Activated T-cell treated with anti-CD3 and anti-CD28 coated beads, Interleukin-2, amount 50 U/mL, for 48 hours (primary cell): ENCODE measurements at places on chromosomes 13 and 19.

- no peak for DNase-seq
Observed at GRCh38 chr19:29320086-29320485, 107.1 kb upstream of the UQCRFS1 start.

DNA sequence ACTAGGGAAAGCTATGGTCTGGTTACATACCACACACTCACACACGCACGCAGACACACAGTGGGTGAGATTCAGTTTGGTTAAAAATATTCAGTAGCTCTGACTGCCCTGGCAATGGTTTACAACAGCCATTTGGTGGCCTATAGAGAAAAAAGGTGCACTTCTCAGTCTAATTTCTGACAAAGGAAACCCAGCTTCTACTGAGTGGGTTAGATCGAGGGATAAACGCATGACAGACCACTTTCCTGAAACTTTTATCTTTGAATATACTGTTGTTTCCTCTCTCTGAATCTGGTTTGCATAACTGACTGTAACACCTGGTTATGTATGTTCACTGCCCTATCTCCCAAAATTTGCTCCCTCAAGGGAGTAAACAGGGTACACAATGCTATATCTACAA lies 2.5 kb downstream of the LIG4 start:
- no peak for DNase-seq

DNA sequence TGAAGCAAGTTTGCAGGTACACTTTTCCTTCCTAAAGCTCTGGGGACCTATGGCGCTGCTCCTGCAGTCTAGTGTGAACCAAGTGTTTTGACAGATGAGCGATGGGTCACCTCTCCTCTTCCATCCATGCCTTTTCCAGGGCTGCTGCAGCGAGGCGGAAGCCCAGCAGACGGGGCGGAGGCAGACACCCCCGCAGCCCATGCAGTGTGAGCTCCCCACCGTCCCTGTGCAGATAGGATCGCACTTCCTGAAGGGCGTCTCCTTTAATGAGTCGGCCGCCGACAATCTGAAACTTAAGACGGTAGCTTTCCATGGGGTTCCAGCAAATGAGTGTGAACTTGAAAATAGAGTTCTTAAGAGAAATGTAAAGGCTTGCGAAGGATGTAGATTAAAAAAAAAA lies 37.1 kb upstream of the GPI start:
- no peak for DNase-seq

GRCh38 chr19:28656644-28657043 lies 556.3 kb downstream of the UQCRFS1 start:
- DNase-seq: no peak

GRCh38 chr13:99495466-99496183 lies 5.6 kb upstream of the TM9SF2 start:
- no peak for DNase-seq

- DNase-seq: peak; percentile 29
Observed at GRCh38 chr13:111049791-111050538, 65.1 kb upstream of the ARHGEF7 start.

DNA sequence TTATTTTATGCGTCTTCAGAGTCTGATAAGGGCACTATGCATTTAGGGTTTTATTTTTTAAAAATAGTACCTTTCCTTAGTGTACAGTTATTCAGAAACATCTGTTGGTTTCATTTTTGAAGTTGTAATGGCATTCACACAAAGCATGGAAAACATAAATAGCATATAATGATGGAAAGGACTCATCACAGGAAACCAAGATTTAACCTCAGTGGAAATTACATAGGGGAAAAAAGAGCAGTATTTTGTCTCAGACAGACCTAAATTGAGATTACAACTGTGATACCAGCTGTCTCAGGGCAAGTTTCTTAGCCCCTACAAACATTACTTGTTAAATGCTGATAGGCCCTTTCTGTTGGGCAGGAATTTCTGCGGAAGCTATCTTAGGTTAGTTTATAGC lies 57.2 kb downstream of the NHLRC3 start:
- DNase-seq: no peak

DNA sequence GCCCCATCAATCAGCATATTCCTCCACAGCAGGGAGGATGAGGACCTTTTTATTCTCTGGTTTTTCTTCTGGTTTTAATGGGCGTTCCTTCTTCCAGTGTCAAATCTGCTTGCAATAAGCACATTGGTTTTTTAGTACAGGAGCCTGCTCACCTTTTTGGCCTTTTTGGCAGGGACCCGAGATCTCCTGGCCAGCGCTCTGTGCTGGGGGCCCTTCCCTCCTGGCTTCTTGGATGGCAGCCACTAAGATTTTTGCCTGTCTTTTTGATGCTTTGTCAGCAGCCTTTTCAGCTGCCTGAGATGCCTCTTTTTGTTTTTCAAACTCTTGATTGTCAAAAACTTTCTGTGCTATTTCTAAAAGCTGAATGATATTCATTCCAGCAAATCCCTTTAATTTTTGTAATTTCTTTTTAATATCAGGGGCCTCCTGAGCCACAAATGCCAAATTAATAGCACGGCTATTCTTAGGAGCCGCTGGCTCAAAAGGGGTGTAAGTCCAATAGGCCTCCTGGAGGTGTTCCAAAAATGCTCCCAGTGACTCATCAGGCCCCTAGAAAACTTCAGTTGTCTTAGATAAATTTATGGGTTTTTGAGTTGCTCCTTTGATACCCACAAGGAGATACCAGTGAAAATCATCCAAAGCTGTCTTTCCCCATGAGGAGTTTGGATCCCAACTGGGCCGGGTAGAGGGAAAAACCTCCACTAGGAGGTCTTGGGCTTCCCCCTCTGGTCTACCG lies 73.0 kb downstream of the ZNF100 start:
- no peak for DNase-seq

- DNase-seq: no peak
Observed at GRCh38 chr13:30359991-30360390, 52.6 kb upstream of the KATNAL1 start.

DNA sequence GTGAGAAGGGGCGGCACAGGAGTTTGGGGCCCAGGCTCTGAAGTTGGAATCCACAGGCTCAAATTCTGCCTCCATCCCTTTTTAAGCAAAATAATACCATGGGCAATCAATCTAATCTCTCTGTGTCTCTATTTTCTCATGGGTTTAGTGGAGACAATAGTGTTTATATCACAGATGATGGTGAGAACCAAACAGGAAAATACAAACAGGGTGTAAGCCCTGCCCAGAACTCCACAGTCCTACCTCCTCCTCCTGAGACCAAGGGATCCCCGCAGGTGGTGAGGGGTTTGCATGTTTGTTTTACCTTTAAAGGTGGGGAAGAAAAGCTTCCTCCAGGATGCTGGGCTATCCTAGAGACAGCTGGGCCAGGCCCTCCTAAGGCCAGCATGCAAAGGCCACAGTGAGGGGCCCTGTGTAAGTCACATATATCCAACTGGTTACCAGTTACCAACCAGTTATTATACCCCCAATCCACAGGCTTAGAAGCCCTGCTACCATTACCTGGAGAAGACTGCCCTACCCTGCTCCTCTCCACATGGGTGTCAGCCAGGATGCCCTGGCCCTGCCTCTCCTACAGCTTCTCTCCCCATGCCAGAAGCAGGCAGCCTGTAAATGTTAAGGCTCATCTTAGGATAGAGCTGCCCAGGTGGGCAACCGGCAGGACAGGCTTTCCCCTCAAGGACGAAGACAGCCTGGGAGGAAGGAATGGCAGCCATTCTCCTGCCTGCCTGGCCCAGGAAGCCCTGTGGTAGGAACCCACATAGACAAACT lies 658.4 kb downstream of the UQCRFS1 start:
- DNase-seq: no peak

GRCh38 chr19:46784262-46785053 lies 3.9 kb downstream of the SLC1A5 start:
- peak; percentile 78 for DNase-seq

- no peak for DNase-seq
Observed at GRCh38 chr13:66312312-66313087, 917.6 kb downstream of the PCDH9 start.

GRCh38 chr13:98838776-98839175 lies 86.3 kb upstream of the SLC15A1 start:
- no peak for DNase-seq

DNA sequence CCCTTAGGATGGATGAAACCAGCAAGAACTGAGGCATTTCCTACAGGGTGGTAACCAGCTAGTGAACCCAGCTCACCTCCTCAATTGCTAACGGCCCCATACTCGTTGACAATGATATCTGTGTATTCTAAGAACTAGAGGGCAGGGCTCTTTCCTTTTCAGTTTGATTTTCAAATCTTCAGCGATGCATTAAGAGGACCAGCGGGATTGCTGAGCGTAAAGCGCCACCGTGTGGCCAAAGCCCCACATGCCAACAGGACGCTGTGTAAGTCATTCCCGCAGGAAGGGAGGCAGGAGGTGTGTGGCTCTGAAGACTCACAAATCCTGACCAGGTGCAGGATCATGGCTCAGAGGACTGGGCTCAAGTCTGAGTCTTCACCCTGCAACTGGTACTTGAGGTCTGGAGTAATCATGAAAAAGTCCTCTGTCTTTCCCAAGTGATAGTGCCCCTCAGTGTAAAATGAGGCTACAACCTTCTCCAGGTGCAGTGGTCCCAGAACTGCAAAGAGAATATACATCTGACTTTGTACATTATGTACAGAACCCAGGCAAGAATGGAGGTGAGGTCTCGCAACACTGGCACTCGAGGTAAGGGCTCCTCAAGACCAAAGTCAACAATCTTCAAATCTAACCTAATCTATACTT lies 40.9 kb downstream of the C13orf42 start:
- peak; percentile 83 for DNase-seq

DNA sequence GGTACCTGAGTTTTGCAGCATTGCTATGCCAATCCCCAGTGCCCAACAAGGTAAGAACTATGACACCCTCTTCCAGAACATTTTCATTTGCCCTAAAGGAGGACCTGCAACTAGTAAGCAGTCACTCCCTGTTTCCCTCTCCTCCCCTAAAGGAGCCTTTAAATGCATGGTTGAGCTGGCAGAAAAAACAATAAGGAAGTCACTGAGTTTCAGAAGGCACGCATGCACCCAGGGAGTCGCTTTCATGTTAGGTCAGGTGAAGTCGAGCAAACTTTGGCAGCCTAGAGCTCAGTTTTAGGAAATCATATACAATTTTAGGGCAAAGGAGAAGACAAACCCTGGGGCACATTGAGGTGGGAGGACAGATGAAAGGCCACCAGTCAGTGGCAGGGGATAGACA lies 11.8 kb downstream of the NLRP11 start:
- no peak for DNase-seq

- no peak for DNase-seq
Observed at GRCh38 chr13:42971691-42972347, 20.2 kb downstream of the EPSTI1 start.

DNA sequence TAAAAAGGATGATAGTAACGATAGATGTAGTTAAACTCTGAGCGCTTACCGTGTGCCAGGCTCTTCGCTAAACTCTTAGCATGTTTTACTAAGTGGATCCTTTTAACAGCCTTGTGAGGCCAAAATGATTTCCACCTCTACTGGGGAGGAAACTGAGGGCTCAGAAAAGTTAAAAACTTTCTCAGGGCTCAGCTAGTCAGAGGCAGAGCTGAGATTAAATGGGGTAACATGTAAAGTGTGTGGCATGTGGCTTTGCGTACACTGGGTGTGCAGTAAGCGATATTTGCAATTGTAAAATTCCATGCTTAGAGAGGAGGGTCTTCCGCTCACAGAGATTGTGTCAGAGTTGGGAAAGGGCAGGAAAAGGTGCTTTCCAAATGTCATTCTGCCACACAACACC lies 1.7 kb downstream of the U2AF2 start:
- no peak for DNase-seq

DNA sequence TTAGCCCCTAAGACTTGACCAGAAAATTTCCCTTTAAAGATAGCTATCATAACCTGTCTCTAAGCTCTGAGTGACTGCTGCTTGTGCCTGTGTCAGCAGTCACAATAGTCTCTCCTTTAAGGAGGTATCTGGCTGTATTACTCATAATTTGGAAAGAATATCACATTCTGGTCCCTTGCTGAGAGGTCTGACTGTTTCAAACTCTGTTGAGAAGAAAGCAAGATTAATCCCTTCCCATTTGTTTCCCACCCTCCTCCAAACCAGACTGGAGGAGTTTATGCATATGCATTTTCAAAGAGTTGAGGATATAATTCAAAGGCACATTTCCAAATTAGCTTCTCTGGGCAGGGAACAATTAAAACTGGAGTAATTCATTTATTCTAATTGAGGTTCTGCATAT lies 2.3 kb downstream of the HTR2A start:
- DNase-seq: no peak

GRCh38 chr19:46755853-46756543 lies 9.7 kb upstream of the STRN4 start:
- DNase-seq: no peak

GRCh38 chr13:51630288-51630615 lies 46.0 kb downstream of the WDFY2 start:
- DNase-seq: no peak

GRCh38 chr13:111925146-111925875 lies 141.6 kb upstream of the SOX1 start:
- no peak for DNase-seq

- no peak for DNase-seq
Observed at GRCh38 chr19:36100476-36100875, 10.5 kb upstream of the OVOL3 start.

GRCh38 chr19:43667126-43667875 lies 2.7 kb downstream of the PLAUR start:
- DNase-seq: no peak

DNA sequence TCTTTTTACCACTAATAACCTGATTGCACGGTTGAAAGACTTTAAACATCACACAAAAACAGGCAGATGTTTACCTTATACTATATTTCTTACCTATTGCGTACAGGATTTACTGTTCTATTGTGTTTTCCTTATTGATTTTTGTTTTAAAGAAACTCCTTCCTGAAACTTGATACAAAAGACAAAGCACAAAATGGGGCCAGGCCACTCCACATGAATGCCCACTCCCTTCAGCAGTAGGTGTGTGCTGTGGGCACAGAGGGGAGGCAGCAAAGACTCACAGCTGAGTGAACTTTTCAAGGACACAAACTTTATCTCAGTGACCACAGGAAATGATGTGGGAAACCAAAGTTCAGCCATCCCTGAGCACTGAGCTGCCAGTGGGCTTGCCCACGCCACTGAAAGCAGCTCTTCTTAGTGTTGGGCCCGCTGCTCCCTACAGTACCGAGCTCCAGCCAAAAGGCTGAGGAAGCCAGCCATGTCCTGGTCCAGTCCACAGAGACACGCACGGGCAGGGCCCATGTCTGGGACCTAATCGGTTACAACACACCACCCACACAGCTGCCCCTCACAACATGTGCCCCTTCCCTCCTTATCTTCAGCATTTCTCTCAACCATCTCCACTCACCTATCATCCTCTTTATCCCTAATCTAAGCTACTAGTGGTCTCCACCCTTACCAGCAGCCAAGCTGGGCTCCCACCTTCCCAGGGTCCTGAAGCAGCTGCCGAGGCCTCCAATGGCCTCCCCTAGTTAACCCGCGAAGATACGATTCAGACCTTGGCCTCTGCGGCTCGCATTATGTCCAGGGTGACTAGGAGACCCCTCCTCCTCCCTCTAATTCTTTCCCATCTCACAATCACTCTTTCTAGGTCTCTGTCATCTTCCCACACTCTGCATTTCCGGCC lies 39.5 kb downstream of the ATP7B start:
- DNase-seq: no peak

DNA sequence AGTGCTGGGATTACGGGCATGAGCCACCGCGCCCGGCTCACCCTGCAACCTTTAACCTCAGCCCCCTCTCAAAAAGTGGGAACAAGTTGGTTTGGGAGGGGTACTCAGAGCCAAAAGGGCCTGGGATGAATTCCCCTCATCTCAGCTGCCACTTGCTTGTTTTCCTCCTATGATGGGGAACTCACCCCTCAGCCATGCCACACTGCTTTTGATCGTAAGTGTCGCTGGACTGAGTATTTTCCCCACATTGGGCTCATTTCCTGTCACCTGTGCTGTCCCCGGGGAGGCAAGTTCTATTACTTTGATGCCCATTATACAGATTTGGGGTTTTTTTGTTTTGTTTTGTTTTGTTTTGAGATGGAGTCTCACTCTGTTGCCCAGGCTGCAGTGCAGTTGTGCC lies 6.5 kb downstream of the R3HDM4 start:
- DNase-seq: no peak
